ENCODE measurements at places on chromosomes 6 and 20.
A peak's percentile ranks its signal among the peaks of the same experiment; 100 is the strongest.

- H3K4me3 ChIP-seq: peak overlapping the region; percentile 85
- DNase-seq: peak; percentile 42
- no peaks in the 10 kb centered on the region for H3K27me3 ChIP-seq
- H3K4me1 ChIP-seq: peaks cover 33% of the 10 kb centered on the region
Measured at GRCh38 chr6:33578588-33579011, 1.5 kb downstream of the BAK1 start.

GRCh38 chr20:3672547-3673171 lies 9.2 kb downstream of the ADAM33 start:
- no peak overlapping the region for H3K4me3 ChIP-seq
- H3K27me3 ChIP-seq: peaks cover 14% of the 10 kb centered on the region
- peaks cover 23% of the 10 kb centered on the region for H3K4me1 ChIP-seq
- peak; percentile 14 for DNase-seq
- no peaks in the 10 kb centered on the region for H3K36me3 ChIP-seq
- H3K27ac ChIP-seq: no peak overlapping the region

GRCh38 chr6:140854318-140854717 lies 1278.4 kb upstream of the GJE1 start:
- H3K36me3 ChIP-seq: no peaks in the 10 kb centered on the region
- H3K27ac ChIP-seq: no peak overlapping the region
- no peak for DNase-seq
- no peaks in the 10 kb centered on the region for H3K27me3 ChIP-seq

GRCh38 chr20:56925831-56926170 lies 296.7 kb downstream of the TFAP2C start:
- no peaks in the 10 kb centered on the region for H3K36me3 ChIP-seq
- no peak overlapping the region for H3K4me3 ChIP-seq
- H3K27ac ChIP-seq: no peak overlapping the region
- H3K27me3 ChIP-seq: peaks cover 26% of the 10 kb centered on the region

DNA sequence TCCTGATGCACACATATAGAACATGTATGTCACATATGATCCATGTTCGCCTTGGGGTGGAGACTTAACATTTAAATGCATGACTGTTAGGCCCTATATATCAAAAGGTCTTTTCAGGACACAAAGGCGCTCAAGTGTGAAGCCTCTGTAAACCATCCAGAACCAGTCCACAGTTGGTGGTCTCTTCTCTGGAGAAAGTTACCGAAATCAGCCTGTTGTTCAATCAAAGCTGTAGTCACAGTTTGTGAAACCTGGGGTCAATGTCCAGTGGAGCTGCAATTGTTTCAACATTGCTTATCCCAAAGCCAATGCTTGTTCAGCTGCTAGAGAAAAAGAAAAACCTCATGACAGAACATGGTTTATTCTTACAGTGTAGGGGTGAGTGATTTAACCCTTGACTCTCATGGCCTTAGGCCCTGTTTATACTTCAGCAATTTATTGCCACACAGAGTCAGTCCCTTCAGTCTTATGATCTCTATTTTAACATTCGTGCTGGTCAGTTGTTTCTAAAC lies 193.6 kb upstream of the CST7 start:
- H3K27me3 ChIP-seq: no peaks in the 10 kb centered on the region
- no peaks in the 10 kb centered on the region for H3K36me3 ChIP-seq
- DNase-seq: no peak
- no peak overlapping the region for H3K27ac ChIP-seq
- no peak overlapping the region for H3K4me3 ChIP-seq

Measured in natural killer cell (primary cell).